Cerebellar nuclear complex (tissue), 1 donor: ENCODE measurements at places on chromosomes 2 and 18.

- no peak for DNase-seq
Observed at GRCh38 chr2:11144077-11144737, 11.1 kb upstream of the SLC66A3 start.

DNA sequence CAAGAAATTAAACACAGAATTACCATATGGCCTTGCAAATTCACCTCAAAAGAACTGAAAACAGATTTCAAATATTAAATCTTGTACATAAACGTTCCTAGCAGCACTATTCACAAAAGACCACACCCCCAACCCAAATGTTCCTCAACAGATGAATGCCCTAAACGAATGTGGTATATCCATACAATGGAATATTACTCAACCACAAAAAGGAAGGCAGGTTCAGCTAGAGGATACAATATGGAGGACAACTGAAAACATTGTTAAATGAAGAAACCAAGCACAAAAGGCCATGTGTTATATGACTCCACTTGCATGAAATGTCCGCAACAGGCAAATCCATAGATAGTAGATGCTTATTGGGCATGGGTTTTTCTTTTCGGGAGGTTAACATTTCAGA, 61.7 kb downstream of the PPP4R1 start:
- DNase-seq, result no peak

DNA sequence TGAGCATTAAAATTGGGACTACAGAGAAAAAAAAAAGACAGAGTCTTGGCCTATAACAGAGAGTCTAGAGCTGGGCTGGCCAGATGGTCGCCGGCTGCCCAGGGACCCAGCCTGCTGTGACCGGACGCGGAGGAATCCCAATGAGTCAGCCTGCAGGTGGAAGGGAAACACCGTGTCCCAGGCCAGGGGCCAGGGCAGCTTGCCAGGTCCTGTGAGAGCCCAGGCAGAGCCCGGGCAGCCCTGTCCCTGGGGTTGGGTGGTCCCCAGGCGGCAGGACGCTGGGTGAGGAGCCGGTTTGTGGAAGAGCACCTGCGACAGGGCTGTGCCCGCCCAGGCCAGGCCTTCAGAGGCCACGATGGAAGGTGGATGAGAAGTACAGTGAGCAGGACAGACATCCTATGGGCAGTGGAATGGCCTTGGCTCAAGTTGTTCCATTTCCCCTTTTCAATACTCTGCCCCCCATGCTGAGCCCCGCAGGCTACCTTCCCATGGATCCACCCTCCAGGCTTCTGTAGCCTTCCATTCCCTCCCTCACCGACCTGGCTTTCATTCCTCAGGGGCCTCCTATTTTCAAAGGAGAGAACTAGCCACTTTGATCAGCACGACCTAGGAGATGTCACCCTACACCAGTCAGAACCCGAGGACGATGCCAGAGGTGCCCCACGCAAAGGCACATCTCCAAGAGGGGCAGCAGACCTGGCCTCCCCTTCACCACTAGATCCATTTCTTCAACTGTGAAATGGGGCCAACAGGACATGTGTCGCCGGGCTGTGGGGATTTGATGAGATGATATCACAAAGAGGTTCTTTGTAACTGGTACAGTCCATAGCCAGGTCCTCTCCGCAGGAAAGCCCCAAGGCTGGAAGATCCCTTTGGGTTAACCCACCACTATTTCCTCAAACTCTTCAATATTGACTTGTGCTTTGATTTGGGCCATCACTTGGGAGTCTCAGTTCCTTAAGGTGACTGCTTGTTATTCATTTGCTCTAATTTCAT, 87.5 kb downstream of the POLR1A start:
- DNase-seq, result no peak

DNA sequence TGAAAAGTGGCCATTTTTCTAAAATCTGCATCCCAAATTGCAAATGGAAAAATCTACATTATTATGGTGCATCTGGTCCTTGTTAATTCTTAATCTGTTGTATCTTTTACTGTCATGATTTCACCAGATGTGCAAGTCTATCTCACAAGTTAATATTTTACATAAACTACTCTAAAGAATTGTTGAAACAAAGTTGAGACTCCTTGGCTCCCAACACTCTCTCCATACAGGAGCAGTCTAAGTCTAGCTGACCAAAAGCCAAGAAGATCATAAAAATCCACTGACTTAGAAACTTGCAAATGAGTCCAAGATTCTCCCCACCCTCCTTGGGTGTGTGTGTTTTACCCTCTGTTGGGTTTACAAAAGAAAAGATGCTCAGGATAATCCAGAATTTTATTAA, 85.1 kb downstream of the NCKAP5 start:
- DNase-seq, result no peak

- DNase-seq, result no peak
Observed at GRCh38 chr2:144459286-144459685, 60.6 kb downstream of the ZEB2 start.

DNA sequence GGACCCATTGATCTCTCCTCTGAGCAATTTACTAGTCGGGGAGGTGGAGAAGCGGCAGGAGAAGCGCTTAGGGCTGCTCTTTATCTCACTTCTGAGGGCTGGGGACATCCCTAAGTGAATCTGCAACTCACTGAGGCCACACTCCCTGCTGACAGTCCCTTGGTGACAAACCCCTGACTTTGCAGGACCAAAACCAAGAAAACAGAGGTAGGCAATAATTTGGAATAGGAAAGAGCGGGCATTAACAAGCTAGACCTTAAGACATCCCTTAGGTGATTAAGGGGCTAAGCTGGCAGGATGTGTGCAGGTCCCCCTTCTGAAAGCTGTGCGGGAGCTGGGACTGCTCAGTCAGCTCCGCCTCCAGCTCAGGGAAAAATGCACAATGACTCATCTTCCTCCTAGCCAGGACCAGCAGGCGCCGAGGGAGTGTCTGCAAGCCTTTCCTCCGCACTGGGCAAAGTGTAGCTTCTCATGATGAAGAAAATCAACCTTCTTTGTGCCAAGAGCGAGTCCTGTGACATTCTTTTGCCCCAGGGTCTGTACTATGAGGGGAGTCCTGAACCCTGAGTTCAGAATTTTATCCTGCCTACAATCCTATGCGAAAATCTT, 63.3 kb downstream of the BOD1L2 start:
- DNase-seq, result no peak

DNA sequence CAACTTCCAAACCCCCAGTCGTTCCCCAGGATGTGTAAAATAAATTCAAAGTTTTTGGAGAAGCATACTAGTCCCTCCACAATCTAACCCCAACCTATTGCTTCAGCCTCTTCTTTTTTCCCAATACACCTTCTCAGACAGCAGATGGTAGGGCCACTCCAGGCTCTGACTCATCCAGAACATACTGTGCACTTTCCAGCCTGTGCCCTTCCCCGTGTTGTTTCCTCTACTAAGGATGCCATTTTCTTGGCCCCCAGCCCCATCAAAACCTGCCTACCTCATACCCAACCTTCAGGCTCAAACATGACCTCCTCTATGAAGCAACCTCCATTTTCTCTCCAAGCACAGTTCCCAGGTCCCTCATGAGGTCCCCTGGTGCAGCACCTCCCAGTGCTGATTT, 669.3 kb downstream of the BCL11A start:
- DNase-seq, result no peak

GRCh38 chr2:151761687-151762086, 27.4 kb upstream of the NEB start:
- no peak for DNase-seq

DNA sequence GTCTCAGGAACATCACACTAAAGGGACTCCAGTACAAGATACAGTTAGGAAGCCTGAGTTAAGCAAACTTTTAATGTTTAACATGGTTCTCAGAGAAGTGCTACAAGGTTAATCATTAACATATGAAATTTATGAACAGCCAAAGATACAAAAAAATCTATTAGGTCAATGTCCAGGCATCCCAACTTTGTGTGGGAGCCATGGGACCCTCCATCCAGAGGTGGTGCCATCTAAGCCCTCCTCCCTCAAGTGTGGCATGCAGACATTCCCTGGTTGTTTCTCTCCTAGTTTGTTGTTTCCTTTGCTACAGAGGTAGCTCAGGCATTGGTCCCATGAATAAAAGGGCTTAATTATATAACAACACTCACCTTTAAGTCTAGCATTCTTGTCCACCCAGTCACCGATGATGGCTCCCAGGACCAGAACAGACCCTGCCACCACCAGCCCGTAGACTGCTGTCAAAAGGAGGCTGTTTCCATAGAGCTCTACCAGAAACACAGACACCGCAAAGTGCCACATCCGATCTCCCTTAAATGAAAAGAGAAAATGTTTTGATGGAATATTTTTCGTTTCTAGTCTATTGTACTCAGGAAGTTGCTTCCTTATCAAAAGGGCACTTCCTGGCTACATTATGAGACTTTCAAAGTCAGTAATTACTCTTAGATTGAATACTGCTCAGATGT, 5.7 kb downstream of the SLC40A1 start:
- DNase-seq, result no peak

DNA sequence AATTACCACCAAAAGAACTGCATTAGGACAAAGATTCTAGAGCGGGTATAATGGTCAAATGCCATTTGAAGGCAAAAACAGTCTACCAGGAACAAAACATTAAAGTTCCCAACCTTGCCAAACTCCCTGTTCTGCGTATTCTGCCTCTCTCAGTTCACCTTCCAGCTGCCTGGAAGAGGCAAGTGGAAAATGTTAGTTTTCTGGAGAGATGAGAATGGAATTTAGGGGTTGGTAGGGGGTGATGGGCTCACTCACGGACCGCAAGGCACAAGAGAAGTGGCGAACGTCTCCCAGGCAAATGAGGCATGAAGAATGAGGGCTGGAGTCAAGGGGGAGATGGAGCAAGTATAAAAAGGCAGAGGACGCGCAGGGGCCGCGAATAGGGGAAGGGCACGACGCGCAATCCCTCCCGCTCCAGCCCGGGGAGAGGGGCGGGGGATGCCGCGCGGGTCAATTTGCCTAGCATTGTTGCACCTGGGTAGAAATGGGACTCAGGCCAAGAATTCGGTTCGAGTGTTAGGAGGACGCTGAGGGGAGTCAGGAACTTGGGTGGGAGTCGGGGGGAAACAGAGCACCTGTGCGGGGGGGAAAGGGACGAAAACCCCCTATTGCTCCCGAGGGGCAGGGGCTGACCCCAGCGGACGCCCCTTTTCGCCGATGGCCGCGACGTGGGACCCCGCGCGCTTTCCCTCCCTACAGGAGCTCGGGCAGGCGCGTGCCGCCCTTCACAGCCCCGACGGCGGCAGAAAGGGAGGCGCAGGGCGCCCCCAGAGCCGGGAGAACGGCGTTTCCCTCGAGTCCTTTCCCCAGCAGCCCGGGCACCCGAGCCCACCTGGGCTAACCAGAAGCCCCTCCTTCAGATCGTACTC, 573 bp downstream of the PAIP2B start:
- DNase-seq, result no peak

GRCh38 chr2:237223201-237223861, 137.6 kb downstream of the COPS8 start:
- DNase-seq, result no peak

DNA sequence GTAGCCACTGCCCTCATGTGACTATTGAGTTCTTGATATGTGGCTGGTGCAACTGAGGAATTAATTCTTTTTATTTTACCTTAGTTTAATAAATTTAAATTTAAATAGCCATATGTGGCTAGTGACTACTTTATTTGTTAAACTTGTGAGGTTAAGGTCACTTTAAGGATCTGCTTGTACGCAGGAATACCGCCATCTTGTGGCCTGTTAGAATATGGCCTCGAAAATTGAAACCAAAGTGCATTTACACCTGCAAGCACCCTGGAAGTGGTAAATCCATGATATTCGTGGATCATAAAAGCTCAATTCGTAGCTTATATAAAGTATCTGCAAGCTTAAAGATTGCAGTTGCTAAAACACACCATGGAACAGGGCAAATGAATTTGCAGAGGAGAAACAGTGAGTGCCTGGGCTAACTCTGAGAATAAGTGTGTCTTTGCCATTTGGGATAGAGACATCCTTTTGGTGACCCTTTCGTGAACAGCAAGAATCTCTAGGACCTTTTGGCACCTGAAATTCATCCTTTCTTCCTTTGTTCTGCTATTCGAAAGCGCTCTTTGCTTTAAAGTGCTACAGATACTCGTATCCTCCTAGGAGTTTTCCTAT, 59.9 kb upstream of the REG3A start:
- no peak for DNase-seq

DNA sequence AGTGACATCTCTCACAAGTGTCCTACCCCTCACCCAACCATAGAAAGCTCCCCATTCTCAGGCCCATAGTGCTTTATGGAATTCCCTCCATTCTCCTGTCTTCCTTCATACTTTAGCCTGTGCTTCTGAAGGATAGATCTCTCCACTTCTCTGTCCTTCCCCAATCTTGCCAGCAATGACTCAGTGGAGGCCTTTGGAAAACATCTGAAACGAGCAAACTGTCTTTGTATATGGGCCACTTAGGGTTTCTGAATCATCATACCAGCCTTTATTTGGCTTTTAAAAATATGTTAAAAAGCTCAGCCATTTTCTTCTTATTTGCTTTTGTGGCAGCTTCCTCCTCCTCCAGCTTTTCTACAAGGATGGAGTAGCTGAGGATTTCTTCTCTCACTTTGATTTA, 65.6 kb upstream of the ZNF385B start:
- DNase-seq, result no peak
